ENCODE measurements at places on chromosomes 4 and X.

GRCh38 chr4:115119804-115120352 is 6.5 kb upstream of the NDST4 start:
- DNase-seq: no peak

- peak; percentile 62 for DNase-seq
Observed at GRCh38 chr4:76504613-76505465, 69.8 kb downstream of the SHROOM3 start.

- peak; percentile 95 for DNase-seq
Observed at GRCh38 chrX:54076903-54077302, 32.6 kb upstream of the PHF8 start.

- peak; percentile 20 for DNase-seq
Observed at GRCh38 chr4:118114720-118115119, 80.4 kb downstream of the NDST3 start.

DNA sequence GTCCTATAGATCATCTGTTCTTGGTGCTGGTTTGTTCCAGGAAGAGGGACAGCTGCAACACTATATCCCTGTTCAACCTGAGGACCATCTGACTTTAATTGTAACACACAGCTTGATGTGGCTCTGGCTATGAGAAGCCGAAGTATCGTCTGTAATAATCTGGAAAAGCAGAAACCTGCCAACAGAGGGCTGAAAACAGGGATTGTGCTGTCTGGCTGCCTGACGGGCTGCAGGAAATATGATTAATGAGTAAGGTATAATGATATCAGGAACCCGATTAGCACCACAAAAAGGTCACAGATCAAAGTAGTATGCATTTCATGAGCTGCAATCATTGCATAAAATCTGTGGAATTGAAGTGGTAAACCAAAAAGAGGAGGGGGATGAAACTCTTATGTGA is 170.4 kb upstream of the MAB21L2 start:
- DNase-seq: no peak

- no peak for DNase-seq
Observed at GRCh38 chr4:24180586-24180985, 290.7 kb upstream of the PPARGC1A start.
